ENCODE measurements at places on chromosomes 3 and 15. TPM values are rescaled to one million over a fixed set of nuclear protein-coding genes. Genes with fewer than 3 reads are reported as not detected.

HAPLN3 gene
- total RNA-seq = 10.9 TPM

ACAN gene
- not detected for total RNA-seq

SLC28A2 gene
- not detected for total RNA-seq

ADAMTSL3 gene
- 0.05 TPM for total RNA-seq

ZXDC gene
- 29.9 TPM for total RNA-seq
